ENCODE measurements at places on chromosomes 3 and 15.

GRCh38 chr3:32709346-32709745, 24.4 kb downstream of the CNOT10 start:
- DNase-seq: no peak

DNA sequence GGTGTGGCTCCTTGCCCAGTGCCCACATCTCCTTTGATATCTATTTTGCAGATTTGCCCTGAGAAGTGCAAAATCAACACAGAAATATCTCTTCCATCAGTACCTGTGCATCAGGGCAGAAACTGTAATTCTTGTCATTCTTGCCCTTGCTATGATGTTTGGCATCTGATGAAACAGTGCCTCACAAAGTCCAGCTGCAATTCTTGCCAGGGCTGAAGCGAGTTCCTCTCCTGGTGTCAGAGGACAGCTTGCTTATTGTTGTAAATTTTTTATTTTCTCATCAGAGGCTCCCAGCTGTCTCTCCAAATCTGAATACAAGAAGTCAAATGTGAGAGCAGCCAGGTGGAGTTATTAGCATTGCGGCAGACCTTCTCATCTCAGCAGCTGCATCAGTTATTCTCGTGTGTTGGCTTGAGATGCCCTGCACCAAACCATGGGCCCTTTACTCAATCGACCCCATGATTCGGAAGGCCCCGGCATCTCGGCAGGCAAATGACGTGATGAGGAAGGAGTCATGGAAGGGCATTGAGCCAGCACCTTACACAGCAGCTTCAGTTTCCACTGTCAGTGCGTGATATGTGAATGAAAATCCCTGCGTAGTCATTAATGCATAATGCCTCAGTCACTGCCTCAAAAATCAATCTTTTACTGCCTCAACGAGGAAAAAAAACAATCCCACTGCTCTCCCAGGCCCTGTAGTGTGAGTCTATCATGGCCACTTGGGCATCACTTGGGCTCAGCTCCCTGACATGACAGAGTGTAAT, 93.4 kb downstream of the CCNL1 start:
- no peak for DNase-seq

DNA sequence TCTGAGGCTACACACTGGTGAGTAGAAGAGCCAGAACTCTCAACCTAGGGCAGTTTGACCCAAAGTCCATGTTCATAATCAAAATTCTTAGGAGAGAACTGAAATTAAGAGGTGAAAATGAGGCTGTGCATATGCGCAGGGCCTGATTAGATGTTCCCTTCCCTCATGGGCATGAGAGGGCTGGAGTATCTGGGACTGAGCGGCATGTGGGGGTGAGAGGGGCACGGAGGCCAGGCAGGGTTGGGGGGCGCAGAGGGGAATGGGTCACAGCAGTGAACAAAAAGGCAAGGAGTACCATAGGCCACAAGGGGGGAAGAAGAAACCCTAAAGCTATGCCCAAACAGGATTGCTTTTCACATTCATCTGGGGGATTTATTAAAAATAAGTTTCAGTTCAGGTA, 31.3 kb downstream of the ADAMTS9 start:
- DNase-seq: no peak

- DNase-seq: peak; percentile 16
Observed at GRCh38 chr15:64029110-64029509, 17.2 kb downstream of the DAPK2 start.

GRCh38 chr3:183533412-183534132, 21.9 kb downstream of the KLHL6 start:
- DNase-seq: no peak

DNA sequence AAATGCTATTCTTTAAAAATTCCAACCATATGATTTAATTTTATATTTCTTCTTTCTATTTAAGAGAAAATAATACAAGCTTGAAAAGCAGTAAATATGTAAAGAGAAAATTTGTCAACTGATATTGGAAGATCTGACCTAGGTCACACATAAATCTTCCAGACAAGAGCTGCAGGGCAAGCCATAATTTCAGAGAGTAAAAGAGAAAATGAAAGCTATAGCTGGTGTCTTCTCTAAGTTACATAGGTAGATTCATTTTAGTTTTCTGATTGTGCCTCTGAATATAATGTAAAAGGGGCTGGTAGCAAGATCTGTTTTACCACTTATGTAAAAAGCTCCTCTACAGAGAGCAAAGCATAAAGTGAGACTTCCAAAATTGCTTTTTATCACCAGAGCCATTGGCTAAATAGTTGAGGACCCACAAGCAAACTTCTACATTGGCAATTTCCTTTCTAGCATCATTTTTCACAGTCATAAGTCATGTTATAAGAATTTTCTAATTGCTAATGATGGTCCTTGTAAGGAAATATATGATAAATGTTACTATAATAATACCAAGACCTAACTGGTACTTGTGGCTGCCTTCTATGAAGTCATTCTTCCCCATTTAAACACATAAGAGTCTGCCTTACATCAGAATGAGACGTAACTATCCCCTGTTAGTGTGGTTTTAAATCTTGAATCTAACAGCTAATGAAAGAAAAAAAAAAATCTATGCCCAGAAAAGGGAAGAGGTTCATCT, 80.8 kb upstream of the SKOR1 start:
- no peak for DNase-seq

GRCh38 chr3:18390024-18390660, 35.0 kb downstream of the SATB1 start:
- no peak for DNase-seq
